Activated B cell treated with CpG ODN at 0.5 μM for 24 hours (primary cell): ENCODE measurements at places on chromosomes 16 and 17. TPM values are rescaled to one million over a fixed set of nuclear protein-coding genes. Genes with fewer than 3 reads are reported as not detected.

DNA sequence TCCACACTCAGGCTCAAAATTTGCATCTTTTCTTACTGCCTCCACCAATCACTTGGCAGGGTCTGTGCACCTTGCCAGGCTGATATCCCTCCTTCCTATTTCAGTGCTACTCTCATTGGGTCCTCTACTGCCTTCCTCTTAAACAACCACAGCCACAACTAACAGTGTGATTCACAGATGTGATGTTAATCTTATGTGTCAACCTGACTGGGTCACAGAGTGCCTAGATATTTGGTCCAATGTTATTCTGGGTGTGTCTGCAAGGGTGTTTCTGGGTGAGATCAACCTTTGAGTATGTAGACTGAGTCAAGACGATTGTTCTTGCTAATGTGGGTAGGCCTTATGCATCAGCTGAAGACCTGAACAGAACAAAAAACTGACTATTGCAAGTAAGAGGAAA is 51.3 kb upstream of the IRX6 start:
- no peak overlapping the region for H3K4me3 ChIP-seq
- H3K27ac ChIP-seq = no peak overlapping the region
- H3K36me3 ChIP-seq = no peaks in the 10 kb centered on the region

DNA sequence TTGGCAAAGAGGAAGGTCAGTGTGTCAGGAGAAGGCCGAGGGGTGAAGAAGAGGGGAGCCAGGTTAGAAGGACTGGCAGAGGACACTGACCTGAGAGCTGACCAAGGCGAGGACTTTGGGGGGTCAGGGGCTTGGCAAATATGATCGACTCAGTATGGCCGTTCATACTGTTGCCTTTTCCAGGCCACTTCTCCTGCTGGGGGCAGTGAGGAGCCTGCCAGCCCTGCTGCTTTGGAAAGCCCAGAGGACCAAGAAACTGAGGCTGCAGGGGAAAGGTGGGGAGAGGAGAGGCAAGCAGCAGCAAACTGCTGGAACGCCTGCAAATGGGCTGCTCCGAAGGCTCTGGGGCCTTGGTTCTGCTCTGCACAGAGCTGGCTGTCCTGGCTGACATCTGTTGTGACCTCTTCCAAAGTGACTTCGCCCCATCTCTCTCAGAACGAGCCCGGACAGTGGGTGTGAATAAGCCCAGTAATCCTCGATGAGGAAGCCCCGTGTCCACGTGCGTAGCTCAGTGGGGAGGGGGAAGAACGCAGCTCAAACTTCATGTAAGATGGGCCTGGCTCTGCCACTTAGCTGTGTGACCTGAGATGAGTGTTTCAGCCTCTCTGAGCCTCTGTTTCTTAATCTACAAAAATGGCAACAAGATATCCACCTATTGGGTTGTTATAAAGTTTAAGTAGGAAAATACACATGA is 111.3 kb downstream of the SALL1 start:
- no peak overlapping the region for H3K4me3 ChIP-seq
- no peak overlapping the region for H3K27ac ChIP-seq
- no peaks in the 10 kb centered on the region for H3K4me1 ChIP-seq

DNA sequence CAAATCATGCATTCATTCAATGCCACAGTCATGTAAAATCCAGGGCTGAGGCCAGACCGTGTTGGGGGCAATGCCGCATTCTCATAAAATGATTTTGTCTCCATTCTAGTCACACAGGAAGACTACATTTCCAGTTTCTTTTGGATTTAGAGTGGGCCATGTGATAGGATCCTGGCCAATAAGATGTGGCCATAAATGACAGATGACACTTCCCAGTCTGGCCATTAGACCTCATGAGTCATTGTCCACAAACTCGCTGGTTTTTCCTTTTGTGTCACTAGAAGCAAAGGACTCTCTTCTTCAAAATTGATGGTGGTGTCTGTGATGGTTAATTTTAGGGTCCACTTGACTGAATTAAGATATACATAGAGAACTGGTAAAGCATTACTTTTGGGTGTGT is 352.3 kb downstream of the UTP18 start:
- H3K27ac ChIP-seq = no peak overlapping the region
- H3K4me3 ChIP-seq = no peak overlapping the region
- H3K36me3 ChIP-seq = no peaks in the 10 kb centered on the region
- H3K27me3 ChIP-seq = no peaks in the 10 kb centered on the region

PRSS21 gene
- total RNA-seq = 2.4 and 3.2 TPM in 2 replicates
